ENCODE measurements at places on chromosomes 3 and 15.

DNA sequence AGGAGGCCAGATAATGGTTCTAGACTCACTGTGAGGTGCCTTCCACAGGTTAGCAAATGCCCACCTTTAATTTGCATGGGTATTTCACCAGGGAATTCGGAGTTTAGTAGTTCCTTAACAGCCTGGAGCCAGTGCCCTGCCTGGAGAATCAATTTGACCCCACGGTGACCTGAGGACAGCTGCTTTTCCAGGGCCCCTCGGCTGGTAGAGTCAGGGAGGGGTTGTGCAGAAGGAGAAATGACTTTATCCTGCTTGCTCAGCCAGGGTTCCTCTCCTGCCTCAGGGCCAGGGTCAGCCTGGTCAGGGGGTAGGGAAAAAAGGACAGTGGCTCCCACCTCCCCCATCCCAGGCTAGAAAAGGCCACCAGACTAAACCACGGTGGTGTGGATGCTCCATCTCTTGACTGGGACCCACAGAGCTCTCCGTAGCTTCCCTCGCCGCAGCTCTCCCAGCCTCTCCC is 12.0 kb downstream of the DLL4 start:
- no peak for DNase-seq

DNA sequence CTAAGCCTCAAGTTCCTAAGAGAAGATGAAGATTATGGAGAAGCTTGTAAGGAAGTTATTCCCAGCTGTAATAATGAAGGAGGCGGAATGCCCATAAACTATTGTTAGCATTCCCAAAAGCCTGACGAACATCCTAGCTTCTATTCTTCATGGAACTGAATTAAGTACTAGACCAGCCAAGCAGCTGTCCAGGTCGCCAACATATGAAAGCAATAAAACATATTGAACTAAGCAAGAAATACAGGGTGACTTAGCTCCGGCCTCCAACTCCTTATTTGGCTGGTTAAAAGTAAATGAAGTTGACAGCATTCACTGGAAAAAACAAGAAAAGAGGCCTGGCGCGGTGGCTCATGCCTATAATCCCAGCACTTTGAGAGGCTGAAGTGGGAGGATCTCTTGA is 174.0 kb upstream of the TPM1 start:
- DNase-seq = no peak

GRCh38 chr3:53137221-53137620 is 7.0 kb upstream of the RFT1 start:
- DNase-seq = no peak

GRCh38 chr3:61601831-61602230 is 40.5 kb downstream of the PTPRG start:
- DNase-seq = no peak

DNA sequence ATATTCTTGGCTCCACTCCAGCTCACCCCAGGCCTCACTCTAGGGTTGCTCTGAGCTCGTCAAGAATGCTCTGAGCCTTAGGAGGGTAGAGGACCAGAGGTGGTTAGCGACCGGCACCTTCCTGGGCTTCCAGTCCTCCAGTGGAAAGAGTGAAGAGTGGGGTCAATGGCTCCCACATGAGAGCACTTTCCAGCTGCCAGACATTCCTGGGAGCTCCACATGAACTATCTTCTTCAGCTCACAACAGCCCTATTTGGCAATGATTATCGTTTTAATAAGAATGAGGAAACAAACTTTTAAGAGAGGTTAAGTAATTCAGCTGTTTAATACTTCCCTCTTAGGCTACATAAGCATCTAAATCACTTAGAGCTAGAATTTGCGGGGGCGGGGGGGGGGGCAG is 139.3 kb downstream of the STT3B start:
- no peak for DNase-seq

GRCh38 chr15:85878828-85879225 is 84.1 kb upstream of the KLHL25 start:
- no peak for DNase-seq

DNA sequence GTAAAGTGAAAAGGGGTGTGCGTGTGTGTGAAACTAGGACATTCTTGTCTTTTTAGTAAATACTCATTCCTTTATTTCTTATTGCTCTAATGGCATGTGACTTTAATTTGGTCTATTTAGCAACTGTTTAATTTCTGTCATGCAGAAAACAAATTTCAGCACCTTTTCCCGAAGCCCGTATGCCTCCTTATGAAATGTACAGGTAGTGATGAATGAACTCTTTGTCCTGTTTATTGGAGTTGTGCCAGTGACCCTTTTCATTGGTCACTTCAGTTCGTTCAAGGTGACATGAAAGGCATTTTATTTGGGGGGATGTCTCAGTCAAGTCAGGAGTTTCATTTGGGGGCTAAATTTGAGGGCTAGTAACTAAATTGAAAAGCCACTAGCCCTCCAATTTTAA is 55.2 kb downstream of the ITPR1 start:
- DNase-seq = no peak

DNA sequence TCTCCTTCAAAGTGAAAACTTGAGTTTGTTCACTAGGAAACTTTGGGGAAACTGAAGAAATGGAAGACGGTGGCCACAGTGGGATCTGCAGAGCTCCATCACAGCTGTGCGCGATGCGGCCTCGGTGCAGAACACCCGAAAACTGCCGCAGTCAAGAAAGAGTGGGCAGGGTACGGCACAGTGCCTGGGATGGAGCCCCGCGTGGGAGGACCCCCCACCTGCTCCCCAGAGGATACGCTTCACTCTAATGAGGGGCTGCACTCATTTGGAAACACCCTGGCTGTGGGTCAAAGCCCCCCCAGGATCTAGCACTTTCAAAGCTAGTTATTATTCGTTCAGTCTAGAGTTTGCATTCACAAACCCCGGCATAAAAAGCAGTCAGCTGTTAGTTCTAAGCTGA is 9.5 kb downstream of the ADAMTS17 start:
- DNase-seq = no peak
